Prostate gland (tissue), 2 donors: ENCODE measurements at places on chromosomes 13 and 19. TPM values are rescaled to one million over a fixed set of nuclear protein-coding genes. Genes with fewer than 3 reads are reported as not detected.

GRCh38 chr13:33583398-33583797, 234.6 kb upstream of the RFC3 start:
- DNase-seq: no peak
- H3K27me3 ChIP-seq: no peaks in the 10 kb centered on the region
- H3K27ac ChIP-seq: no peak overlapping the region
- no peaks in the 10 kb centered on the region for H3K4me1 ChIP-seq
- no peak overlapping the region for H3K4me3 ChIP-seq
- no peaks in the 10 kb centered on the region for H3K36me3 ChIP-seq

- no peaks in the 10 kb centered on the region for H3K27me3 ChIP-seq
- DNase-seq: peak; percentile 94
- H3K4me3 ChIP-seq: peak within 1 kb of the TSS; percentile 59
- H3K36me3 ChIP-seq: no peaks in the 10 kb centered on the region
- H3K4me1 ChIP-seq: peaks cover 4% of the 10 kb centered on the region
These were observed at the start of gene EBPL for GRCh38 chr13:49690995-49691784. TSS of gene EBPL (minus strand) at chr13:49691486. CDS start at chr13:49691424, 62 bp downstream.

Gene SLC25A41
- 0.57 TPM for total RNA-seq

GRCh38 chr13:53442979-53443378, 414.4 kb downstream of the OLFM4 start:
- H3K36me3 ChIP-seq: no peaks in the 10 kb centered on the region
- no peak overlapping the region for H3K4me3 ChIP-seq
- no peak for DNase-seq
- peaks cover 4% of the 10 kb centered on the region for H3K4me1 ChIP-seq

- no peak overlapping the region for H3K4me3 ChIP-seq
- H3K4me1 ChIP-seq: no peaks in the 10 kb centered on the region
- DNase-seq: no peak
- no peaks in the 10 kb centered on the region for H3K27me3 ChIP-seq
- no peaks in the 10 kb centered on the region for H3K36me3 ChIP-seq
- H3K27ac ChIP-seq: no peak overlapping the region
These were observed 150.7 kb downstream of the ABCC4 start for GRCh38 chr13:95150555-95150954.

GRCh38 chr13:28494778-28495537, at the start of gene FLT1:
TSS of gene FLT1 (minus strand) at chr13:28495128. CDS start at chr13:28494843, 285 bp downstream.
- no peak for DNase-seq
- no peaks in the 10 kb centered on the region for H3K36me3 ChIP-seq
- peak within 1 kb of the TSS; percentile 36 for H3K4me3 ChIP-seq
- H3K4me1 ChIP-seq: no peaks in the 10 kb centered on the region
- H3K27me3 ChIP-seq: peaks cover 21% of the 10 kb centered on the region

Gene B3GNT3
- total RNA-seq: 11.9 TPM

Gene ZNF285
- total RNA-seq: 5.4 TPM

GRCh38 chr19:14039181-14039580, 7.6 kb downstream of the IL27RA start:
- no peak overlapping the region for H3K27ac ChIP-seq
- no peak for DNase-seq
- H3K4me3 ChIP-seq: no peak overlapping the region
- no peaks in the 10 kb centered on the region for H3K36me3 ChIP-seq
- H3K4me1 ChIP-seq: no peaks in the 10 kb centered on the region
- no peaks in the 10 kb centered on the region for H3K27me3 ChIP-seq

DNA sequence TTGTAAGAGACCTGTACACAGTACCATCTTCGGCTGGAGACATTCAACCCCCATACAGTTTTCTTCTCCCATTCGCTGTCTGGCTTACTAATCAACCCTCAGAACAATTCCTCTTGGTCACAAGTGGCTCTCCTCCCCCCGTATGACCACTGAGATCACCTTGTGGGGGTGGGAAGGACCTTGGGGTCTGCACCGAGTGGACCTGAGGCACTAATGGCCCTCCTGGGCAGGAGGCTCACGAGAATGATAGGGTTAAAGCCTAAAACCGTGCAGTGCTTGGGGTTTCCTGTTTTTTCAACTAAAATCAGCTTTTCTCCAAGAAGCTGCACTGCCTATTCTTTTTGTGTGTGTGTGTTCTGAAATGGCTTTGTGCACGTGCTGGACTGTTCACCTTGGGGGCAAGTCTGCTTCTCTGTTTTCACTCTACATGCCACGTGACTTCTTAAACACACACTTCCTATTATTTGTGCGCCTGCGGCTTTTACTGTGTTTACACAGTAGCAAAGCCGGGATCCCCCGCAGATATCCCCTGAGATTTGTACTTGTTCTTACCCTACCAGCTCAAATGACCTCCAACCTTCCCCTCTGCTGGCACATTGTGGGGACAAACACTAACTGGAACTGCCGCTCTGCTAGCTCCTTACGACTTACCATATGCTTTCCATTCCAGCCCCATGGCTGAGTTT, 12.3 kb downstream of the RBM26 start:
- H3K4me3 ChIP-seq: no peak overlapping the region
- H3K4me1 ChIP-seq: no peaks in the 10 kb centered on the region

- no peaks in the 10 kb centered on the region for H3K27me3 ChIP-seq
- no peak for DNase-seq
- no peaks in the 10 kb centered on the region for H3K4me1 ChIP-seq
- no peak overlapping the region for H3K27ac ChIP-seq
- H3K4me3 ChIP-seq: no peak overlapping the region
- no peaks in the 10 kb centered on the region for H3K36me3 ChIP-seq
These were observed 107.6 kb upstream of the RNF113B start for GRCh38 chr13:98284679-98285078.

Gene PGLYRP2
- total RNA-seq: 31.9 TPM

Gene DMKN
- total RNA-seq: 50.9 TPM

DNA sequence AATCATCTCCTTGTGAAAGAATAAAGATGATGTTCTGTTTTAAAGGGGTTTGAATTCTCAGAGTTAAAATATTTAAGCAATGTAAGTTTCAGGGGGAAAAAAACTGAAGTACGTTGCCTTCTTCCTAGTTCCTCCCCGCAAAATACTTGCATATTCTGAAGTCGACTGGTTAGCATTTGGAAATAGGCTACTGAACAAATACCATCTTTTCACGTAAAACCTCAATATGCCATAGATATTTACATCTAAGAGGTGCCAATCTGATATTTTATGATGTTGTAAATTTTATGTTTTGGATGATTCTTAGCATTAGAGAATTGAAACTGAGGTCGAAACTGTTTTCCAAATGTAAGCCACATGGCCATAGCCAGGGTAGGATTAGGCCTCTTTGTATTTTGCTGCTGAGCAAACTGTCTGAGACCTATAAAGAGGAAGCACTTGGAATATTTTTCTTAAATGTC, 138.3 kb downstream of the FLT1 start:
- no peak overlapping the region for H3K4me3 ChIP-seq
- no peaks in the 10 kb centered on the region for H3K4me1 ChIP-seq
- H3K36me3 ChIP-seq: no peaks in the 10 kb centered on the region
- H3K27ac ChIP-seq: no peak overlapping the region
- DNase-seq: no peak

Gene CYP2A6
- total RNA-seq: not detected

GRCh38 chr13:88601949-88602348, 930.8 kb downstream of the SLITRK5 start:
- no peaks in the 10 kb centered on the region for H3K4me1 ChIP-seq
- no peaks in the 10 kb centered on the region for H3K36me3 ChIP-seq
- no peak overlapping the region for H3K4me3 ChIP-seq
- no peak overlapping the region for H3K27ac ChIP-seq

Gene PPFIA3
- total RNA-seq: 18.2 TPM

Gene ZNF560
- not detected for total RNA-seq

DNA sequence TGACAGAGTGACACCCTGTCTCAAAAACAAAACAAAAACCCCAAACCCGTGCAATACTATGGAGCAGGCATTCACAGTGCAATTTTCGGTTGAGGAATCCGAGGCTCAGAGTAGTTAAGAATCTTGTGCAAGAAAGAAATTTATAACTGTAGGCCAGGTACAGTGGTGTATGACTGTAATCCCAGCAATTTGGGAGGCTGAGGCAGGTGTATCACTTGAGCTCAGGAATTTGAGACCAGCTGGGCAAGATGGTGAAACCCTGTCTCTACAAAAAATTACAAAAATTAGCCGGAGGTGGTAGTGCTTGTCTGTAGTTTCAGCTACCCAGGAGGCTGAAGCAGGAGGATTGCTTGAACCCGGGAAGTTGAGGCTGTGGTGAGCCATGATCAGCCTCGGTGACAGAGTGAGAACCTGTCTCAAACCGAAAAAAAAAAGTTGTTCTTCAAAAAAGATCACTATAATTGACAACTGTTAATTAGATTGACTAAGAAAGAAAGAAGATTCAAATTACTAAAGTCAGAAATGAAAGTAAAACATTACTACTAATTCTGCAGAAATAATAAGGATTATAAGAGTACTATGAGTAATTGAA, 12.9 kb downstream of the CEACAM1 start:
- no peak overlapping the region for H3K27ac ChIP-seq
- H3K4me1 ChIP-seq: no peaks in the 10 kb centered on the region
- no peaks in the 10 kb centered on the region for H3K27me3 ChIP-seq
- no peaks in the 10 kb centered on the region for H3K36me3 ChIP-seq
- no peak for DNase-seq

DNA sequence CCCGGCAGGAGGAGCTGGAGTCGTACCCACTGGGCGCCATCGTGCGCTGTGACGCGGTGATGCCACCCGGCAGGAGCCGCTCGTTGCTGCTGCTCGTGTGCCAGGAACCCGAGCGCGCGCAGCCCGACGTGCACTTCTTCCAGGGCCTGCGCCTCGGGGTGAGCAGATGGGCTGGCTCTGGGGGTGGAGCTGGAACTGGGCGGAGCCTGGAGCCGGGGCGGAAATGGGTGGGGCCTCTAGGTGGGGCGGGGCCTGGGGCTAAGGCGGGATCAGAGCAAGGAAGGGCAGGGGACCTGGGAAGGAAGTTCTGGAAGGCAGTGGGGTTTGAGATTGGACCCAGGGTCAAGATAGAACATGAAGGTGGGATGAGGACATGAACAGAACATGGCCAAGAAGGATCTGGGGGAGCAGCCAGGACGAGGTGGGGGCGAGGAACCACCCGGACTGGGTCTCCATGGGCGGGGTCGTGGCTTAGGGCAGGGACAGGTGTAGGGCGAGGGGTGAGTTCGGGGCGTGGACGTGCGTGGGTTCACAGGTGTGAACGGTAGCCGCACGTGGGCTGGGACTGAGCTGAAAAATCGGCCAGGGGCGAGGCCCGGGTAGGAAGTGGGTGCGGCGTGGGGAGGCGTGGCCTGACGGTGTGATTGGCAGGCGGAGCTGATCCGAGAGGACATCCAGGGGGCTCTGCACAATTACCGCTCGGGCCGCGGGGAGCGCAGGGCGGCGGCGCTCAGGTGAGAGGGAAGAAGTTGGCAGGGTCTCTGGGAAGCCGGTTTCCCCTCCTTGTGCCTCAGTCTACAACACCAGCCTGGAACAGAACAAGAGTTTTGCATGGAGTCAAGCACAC, 4.7 kb downstream of the EPS8L1 start:
- no peaks in the 10 kb centered on the region for H3K27me3 ChIP-seq
- DNase-seq: peak; percentile 55
- H3K27ac ChIP-seq: peak overlapping the region; percentile 29
- H3K4me1 ChIP-seq: no peaks in the 10 kb centered on the region
- no peaks in the 10 kb centered on the region for H3K36me3 ChIP-seq

DNA sequence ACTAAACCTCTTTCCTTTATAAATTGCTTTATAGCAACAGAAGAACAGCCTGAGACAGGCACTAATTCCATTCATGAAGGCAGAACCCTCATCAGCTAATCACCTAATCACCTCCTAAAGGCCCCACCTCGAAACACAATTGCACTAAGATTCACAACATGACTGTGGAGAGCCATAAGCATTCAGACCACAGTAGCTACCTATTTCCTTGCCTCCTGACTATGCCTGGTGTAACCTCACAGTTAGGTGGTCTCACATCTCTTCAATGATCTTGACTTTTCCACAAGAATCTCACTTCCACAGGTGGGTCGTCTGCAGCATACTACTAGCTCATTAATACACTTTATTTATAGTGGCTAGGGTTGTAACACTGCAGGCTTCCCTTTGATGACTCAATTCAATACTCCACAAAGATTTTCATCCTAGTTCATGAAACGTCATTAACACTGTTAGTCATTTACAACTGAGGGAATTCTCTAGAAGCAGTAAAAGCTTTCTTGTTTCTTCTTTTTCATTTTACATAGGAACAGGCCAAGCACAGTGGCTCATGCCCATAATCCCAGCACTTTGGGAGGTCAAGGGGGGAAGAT, 27.1 kb downstream of the STK24 start:
- no peaks in the 10 kb centered on the region for H3K4me1 ChIP-seq
- H3K27ac ChIP-seq: no peak overlapping the region
- no peaks in the 10 kb centered on the region for H3K27me3 ChIP-seq
- no peak overlapping the region for H3K4me3 ChIP-seq
- no peaks in the 10 kb centered on the region for H3K36me3 ChIP-seq

DNA sequence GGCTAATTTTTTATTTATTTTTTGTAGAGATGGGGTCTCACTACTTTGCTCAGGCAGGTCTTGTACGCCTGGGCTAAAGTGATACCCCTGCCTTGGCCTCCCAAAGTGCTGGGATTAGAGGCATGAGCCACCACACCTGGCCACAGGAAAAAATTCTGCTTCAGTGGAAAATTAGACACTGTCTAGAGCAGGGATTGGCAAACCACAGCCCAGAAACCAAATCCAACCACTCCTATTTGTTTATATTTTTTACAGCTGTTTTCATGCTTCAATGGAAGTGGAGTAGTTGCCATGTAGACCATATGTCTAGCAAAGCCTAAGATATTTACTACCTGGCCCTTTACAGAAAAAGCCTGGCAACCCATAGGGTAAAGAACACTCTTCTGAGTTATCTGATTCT, 123.7 kb upstream of the MRI1 start:
- no peaks in the 10 kb centered on the region for H3K27me3 ChIP-seq
- H3K36me3 ChIP-seq: no peaks in the 10 kb centered on the region
- no peak overlapping the region for H3K4me3 ChIP-seq

- no peaks in the 10 kb centered on the region for H3K4me1 ChIP-seq
- DNase-seq: no peak
- H3K36me3 ChIP-seq: no peaks in the 10 kb centered on the region
These were observed 17.6 kb upstream of the TNFRSF19 start for GRCh38 chr13:23552661-23553060.

DNA sequence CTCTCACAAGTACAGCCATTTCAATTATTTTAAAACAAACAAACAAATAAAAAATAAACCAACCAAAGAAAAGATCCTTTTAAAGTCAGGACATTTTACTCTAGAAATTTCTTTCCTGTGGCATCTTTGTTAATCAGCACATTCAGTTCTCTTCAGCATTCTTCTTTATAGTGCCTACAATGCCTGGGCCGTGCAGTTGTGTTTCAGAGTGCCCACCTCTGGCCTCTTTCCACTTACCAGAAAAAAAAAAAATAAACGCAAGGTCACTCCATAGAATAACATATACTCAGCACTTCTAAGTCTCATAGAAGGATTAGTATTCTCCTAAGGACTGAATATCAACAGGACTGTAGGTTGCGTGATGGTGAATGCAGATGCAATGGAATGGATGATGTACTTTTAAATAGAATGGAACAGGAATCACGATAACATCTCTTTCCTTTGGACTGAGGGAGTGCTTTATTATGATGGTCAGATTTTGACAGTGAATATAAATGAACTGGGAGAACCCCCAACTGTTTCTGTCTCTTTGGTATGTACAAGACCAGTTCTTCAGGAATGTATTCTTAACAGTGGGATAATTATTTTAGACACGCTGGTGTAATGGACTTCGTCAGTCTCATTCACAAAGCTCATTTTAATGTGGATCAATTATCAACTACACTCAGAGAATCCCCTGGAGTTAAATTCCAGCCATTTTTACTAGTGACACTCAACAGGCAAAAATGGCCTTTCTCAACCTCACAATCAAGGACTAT, 125.0 kb upstream of the NBEA start:
- no peak for DNase-seq
- no peaks in the 10 kb centered on the region for H3K36me3 ChIP-seq
- H3K27ac ChIP-seq: no peak overlapping the region
- H3K27me3 ChIP-seq: no peaks in the 10 kb centered on the region
- no peak overlapping the region for H3K4me3 ChIP-seq
- no peaks in the 10 kb centered on the region for H3K4me1 ChIP-seq
